ENCODE measurements at places on chromosomes 2 and 18.

DNA sequence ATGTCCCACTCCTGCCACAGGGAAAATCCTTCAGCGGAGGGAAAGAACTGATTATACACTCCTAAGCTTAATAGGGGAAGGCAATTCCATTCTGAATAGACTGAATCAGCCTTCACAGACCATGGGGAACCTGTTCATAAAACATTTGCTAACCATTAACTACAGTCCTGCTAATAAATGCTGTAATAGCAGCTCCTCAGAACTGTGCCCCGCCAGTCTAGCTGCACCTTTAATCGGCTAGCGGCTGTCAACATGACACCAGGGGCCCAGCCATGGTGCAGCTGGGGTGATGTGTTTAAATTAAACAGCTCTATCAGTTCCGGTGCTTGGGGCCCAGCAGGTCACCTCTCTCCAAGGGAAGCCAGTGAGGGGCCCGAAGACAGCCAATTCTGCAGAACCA, 77.8 kb downstream of the GALNT14 start:
- DNase-seq = no peak

GRCh38 chr2:100214265-100214971, 72.0 kb upstream of the AFF3 start:
- no peak for DNase-seq

GRCh38 chr2:217643789-217644301, 358.9 kb downstream of the TNS1 start:
- no peak for DNase-seq

- no peak for DNase-seq
Observed at GRCh38 chr2:120768112-120769048, 32.7 kb downstream of the GLI2 start.

GRCh38 chr18:4870177-4870773, 326.8 kb downstream of the AKAIN1 start:
- no peak for DNase-seq

DNA sequence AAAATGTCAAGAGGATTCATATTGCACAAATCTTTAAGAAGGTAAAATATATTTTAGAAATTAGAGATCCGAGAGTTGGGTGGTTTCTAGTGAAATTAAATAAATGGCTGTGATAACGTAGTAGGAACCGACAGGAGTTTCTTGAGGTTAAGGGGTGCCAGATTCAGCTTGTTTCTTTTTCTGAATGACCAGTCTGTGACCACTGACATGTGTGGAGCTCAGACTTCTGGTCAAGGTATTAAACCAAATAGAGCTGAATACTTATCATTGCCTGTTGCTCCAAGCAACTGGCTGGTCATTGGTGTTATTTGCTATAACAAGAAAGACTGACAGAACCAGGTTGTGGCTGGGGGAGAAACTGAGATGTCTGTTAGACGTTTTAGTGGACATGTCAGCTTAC, 408.2 kb upstream of the HS6ST1 start:
- DNase-seq = no peak

- no peak for DNase-seq
Observed at GRCh38 chr2:62550461-62550860, 44.5 kb upstream of the TMEM17 start.

DNA sequence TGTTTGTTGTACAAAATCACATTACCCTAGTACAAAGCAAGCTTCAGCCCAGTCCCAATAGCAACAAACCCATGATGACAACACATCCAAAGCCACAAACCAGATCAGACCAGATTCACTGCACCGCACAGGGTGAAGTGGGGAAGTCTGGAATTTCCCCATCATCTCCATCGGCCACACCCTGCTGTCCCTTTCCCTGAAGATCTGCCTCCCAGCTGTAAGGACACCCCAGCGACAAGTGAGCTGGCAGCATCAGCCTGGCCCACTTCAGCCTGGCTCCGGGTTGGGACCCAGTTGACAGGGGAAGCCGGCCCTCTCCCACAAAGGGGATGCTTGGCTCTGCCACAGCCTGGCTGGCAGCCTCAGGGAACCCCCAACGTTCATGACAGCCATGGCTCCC, 207.6 kb downstream of the MGAT5 start:
- no peak for DNase-seq

GRCh38 chr2:43193652-43194120, 32.7 kb downstream of the ZFP36L2 start:
- no peak for DNase-seq

Measured in hippocampal formation (tissue), 2 donors.